Activated T-helper 2 cell treated with anti-CD3 and anti-CD28 coated beads, Interferon-gamma antibody, Interleukin-2, Interleukin-4, amounts not matched to agents 10 μg/mL and 5 μg/mL and 100 μg/mL, durations not matched to agents 14 hours and 24 hours and 36 hours (primary cell): ENCODE measurements at places on chromosomes 5 and 9. TPM values are rescaled to one million over a fixed set of nuclear protein-coding genes. Genes with fewer than 3 reads are reported as not detected.
A peak's percentile ranks its signal among the peaks of the same experiment; 100 is the strongest.

Gene NUTM2F
- total RNA-seq = not detected in 2 replicates

Gene PKD2L2
- not detected in 2 replicates for total RNA-seq

Gene SLC22A5
- total RNA-seq = 4.8 and 5.1 TPM in 2 replicates

Gene RMND5B
- total RNA-seq = 29.3 and 31.6 TPM in 2 replicates

Gene CCDC112
- total RNA-seq = 0.32 and 0.34 TPM in 2 replicates

DNA sequence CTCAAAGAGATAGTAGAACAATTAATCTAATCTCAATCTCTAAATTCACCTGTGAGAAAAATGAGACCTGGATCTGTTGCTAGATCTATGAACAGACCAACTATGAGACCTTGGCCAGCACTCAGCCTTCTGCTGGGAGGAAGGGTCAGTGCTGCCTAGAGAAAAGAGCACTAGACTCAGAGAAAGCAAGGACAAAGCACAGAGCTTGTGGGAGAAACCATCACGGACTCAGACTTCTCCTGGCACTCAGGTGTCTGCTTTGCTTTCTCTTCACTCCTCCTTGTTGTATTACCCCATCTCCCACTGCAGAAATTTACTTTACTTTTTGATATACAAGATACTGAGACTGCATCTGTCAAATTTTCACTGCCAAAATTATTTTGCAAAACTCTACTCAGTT lies 890.0 kb upstream of the NUDT12 start:
- DNase-seq = no peak

- no peak for DNase-seq
These were observed 180.4 kb upstream of the S1PR3 start for GRCh38 chr9:88810826-88811225.

GRCh38 chr9:81622471-81623255 lies 66.7 kb downstream of the TLE1 start:
- DNase-seq = no peak

DNA sequence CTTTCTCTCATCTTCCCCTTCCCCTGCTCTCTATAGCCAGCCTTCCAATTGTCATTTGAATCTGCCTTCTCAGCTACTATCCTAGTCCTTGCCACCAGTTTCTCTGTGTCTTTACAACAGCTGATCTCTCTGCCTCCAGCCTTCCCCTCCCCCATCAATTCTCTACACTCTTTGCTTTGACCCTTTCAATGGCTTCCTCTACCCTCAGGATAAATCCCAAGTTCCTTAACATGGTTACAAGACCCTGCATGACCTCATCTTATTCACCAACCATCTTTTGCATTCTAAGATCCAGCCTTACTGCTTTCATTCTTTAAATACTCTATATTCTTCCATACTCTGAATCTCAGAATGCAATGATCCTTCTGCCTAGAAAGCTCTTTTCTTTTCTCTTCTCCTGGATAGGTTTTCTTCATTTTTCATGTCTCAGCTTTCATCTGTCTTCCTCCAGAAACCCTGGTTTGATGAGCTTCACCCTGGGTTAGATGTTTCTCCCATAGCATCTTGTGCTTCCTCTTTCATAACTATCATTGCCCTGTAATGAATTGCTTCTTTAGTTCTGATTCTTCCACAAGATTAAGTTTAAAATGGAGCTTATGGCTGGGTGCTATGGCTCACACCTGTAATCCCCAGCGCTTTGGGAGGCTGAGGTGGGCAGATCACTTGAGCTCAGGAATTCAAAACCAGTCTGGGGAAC lies 58.6 kb upstream of the ZSWIM6 start:
- DNase-seq = no peak

GRCh38 chr9:29422438-29422837 lies 1849.2 kb upstream of the C9orf72 start:
- no peak for DNase-seq

DNA sequence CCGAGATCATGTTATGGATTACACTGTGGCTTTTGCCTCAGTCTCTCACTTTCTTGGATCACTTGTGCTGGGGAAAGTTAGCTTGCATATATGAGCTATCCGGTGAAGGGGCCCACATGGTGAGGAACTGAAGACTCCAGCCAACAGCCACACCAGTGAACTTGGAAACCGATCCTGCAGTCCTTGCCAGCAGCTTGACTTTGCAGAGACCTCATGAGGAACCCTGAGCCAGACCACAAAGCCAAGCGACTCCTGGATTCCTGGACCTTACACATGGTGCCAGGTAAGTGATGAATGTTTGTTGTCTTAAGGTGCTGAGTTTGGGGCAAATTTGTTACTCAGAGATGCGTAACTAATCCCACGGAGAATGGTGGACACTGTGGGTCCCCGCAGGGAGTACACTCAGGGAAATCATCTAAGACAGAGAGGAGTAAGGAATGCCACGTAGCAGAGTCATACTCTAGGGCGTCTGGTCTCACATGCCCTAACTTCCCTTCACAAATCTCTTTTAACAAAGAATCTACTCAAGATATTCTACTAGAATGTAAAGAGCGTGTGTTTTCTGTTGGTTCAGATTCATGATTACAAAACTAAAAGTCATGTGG lies 76.5 kb upstream of the PJA2 start:
- no peak for DNase-seq

- DNase-seq = no peak
These were observed 138.8 kb upstream of the LIFR start for GRCh38 chr5:38695021-38695958.

GRCh38 chr5:39024005-39024404 lies 50.2 kb downstream of the RICTOR start:
- no peak for DNase-seq

DNA sequence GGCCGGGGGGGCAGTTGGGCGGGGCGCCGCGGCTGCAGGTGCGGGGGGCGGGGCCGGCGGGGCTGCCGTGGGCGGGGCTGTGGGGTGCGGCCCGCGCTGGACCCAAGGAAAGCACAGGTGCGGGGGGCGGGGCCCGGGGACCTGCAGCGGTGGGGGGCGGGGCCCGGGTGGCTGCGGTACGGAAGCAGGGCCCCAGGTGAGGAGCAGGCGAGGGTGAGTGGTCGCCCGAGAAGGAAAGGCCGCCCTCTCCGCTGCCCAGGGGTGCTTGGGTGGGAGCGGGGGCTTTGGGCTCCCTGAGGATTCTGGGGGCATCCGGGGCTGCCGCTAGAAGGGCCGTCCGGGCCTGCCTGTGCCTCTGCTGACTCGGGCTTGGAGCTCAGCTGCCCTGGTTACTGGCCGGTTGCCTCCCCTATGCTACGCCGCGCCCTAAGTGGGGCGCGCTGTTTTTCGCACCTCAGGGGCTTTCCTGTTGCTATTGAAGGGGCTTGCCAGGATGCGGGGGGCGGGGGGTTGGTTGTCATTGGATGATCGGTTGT lies 767 bp downstream of the RALGPS1 start:
- DNase-seq = peak; percentile 11

DNA sequence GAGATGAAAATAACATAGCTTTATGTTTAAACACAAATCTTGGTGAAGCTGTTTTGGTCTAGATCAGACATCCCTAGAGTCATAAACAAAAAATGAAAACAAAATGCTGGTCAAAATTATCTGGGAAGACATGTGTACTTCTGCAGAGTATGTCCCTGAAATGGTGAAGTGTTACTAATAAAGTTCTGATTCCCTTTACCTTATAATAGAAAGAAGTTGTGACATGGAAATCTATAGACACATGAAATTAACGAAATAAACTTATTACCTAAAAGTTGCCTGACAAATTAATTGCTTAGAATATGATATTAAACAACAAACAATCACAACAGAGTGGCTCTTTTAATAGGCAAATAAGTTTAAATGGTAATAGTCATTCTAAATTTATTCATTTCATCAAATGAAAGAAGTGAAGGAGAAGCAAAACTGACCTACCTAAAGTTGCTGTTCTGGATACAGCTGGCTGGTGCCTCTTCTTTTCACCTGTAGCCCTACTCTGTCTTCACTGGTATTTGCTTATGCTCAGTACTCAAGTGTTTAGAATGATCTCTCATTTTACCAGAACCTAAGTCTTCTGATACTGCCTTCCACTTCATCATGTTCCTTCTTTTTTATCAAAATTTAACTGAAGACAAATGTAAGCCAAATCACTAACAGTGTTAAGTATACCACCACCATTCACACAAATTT lies 38.8 kb downstream of the FNIP1 start:
- no peak for DNase-seq
